ENCODE measurements at places on chromosomes 12 and 14.

- no peak for DNase-seq
These were observed 439.1 kb downstream of the FOXG1 start for GRCh38 chr14:29205658-29206057.

GRCh38 chr12:98410356-98410755, 105.0 kb upstream of the TMPO start:
- DNase-seq, result no peak

GRCh38 chr12:13116259-13116658, 12.8 kb upstream of the GSG1 start:
- no peak for DNase-seq

- DNase-seq, result no peak
These were observed 23.2 kb upstream of the ATP5MC2 start for GRCh38 chr12:53698948-53699677.

DNA sequence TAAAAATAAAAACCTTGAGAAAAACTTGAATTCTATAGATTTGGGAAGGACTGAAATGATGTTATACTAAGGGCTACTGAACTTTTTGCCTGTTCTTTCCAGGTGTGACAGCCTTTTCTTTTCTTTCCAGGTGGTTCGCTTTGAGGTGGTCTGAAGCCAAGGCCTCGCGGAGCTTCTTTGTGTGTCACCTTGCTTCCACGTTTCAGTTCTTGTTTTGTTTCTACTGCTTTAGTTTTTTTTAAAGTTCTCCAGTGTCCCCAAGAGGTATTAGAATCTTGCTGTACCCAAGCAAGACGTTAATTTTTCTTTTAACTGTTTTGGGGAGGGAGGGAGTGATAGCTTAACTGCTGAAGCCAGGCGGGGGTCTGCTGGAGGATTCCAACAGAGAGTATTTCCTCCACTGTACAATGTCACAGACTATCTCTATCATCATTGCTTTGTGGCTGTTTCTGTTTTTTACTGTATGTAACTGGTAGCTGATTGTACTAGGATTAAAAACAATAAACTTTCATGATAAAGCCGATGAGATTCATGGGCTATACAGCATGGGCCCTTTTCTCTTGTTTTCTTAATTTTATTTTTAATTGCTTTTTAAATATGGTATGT, 40.2 kb downstream of the PROX2 start:
- DNase-seq, result no peak

DNA sequence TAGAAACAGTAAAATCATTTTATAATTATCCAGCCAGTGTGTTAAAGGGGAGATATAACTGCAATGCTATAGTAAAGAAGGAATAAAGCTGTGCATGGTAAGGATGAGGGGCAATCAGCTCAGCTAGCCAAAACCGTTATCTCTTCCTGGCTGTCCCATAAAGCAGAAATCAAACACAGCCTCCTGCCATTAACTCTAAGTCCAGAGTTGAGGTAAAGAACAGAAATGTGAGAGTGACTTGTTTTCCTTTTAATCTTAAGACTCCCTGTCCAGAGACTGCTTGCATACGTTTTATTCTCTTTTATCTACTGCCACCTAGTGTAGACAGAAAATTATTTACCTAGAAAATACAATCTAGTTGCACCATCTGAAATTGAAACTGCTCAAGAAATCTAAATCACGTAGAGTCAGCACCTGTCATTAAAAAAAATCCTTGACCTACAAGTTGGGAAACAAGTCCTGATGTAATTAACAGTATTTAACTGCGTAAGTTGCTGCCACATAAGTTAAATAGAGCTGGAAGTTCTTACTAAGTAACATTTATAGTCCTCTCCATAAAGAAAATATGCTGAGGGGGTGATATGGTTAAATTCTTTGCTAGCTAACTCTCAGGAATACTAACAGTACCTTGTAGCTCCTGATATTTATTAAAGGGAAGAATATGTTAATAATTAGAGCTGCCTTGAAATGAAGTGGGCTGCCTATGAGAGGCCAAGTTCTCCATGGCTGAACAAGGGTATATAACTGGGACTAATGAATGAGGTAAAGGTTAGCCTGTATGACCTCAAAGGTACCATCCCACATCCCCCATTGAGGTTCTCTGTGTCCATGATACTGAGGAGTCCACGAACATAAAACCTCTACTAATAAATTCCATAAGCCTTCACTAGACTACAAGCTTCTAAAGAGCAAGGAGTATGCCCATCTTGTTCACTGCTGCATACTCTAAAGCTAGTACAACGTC, 62.7 kb downstream of the GALNT4 start:
- DNase-seq, result no peak

GRCh38 chr14:48963231-48963790, 622.9 kb downstream of the RPS29 start:
- no peak for DNase-seq

DNA sequence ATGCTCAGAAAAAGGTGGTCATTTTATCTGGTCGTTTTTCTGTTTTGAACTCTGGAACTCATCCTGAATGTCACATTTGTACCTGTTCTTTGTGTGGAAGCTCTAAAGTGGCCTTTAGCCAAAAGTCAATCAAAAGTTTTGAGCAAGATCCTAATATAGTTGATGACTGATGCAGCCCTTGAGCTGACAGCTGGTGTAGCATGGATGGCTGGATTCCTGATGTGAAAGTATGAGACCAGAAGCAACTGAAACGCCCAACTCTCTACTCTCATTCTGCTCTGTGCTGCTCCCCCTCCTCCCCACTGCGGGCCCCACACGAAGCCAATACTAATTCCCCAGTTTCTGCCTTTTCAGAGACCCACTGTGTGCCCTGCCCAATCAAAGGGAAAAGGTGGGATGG, 10.3 kb upstream of the MYH7 start:
- no peak for DNase-seq

DNA sequence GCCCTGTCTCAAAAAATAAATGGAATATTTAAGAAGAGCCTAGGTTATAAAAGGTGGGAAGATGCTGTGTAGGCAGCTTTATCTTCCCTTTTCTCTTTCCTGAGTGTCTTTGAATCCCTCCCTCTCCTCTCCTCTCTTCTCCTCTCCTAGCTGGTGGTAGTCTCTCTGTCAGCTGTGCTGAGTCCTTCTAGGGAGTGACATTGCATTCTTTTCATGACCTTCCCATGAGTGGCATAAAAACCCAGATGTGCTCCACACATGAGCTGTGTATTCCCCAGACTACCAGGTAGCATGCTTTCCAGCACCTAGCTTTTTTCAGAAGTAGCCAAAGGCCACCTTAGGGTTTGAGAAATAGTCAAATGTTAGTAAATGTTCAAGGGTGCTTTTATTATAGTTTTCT, 23.6 kb downstream of the SAMD4A start:
- no peak for DNase-seq

DNA sequence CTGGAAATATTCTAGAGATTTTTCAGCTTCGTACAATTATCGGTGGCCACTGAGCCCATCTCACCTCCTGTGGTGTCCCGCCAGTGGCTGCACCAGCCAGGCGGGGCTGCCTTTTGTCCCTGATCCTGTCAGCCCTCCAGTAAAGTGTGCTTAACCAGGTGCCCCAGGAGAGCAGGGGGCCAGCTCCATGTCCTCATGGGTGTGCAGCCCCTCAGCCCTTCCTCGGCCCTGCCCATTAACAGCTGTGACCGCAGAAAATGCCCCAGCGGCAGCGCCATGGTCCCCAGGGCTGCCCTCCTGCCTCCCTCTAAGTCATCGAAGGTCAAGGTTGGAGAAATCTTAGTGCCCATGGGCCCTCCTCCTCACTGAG, 188.5 kb downstream of the ZFP36L1 start:
- DNase-seq, result no peak

DNA sequence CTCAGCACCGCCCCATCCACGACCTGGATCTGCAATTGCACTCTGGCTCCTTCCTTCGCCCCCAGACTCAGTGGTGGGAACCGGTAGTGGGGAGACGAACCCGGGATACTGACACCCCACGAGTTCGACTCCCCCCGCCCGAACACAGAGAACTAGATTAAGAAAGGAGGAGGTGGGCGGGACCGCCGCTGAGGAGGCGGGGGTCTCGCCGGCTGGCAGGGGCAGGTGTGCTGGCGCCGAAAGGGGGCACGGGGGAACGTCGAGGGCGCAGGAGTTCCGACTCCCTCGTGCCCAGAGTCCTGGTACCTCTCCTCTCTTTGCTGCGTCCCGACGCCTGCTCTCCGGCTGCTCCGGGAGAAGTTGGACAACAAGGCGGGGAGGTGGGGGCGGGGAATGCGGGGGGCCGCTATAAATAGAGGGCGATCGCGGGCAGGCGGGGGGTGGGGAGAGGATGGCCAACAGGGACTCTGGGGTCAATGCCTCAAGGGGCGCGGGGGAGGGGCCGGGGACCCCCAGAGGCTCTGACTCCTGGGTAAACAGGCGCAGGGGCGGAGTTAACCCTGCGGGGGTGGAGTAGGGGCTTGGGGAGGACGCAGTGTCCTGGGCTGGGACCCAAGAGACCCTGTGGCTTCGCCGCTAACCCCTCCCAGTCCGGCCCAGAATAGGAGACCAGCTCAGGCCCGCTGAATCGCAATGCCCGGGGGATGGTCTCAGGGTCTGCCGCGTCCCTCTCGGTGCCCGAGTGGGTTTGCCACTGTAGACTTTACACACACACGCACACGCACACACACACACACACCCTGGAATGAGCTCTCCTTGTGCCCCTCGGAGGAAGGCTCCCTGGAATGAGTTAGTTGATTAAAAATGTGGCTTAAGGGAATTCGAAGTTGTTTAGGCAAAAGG, 761 bp upstream of the NDRG2 start:
- no peak for DNase-seq

DNA sequence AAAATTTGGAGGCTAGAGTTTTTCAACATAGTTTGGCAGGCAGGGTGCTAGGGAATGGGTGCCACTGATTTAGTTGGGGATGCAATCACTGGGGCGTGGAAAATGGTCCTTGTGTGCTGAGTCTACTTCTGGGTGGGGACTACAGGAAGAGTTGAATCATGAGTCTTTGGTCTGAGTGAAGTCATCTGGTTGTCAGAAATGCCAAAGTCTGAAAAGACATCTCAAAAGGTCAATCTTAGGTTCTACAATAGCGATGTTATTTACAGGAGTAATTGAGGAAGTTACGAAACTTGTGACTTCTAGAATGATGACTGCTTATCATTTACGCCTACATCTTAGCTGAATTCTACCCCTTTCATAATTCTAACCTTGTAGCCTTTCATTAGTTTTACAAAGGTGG, 209.1 kb downstream of the NUBPL start:
- no peak for DNase-seq

- no peak for DNase-seq
These were observed 34.6 kb upstream of the NFKBIA start for GRCh38 chr14:35438910-35439713.

GRCh38 chr14:81122326-81122725, 98.4 kb downstream of the GTF2A1 start:
- DNase-seq, result no peak

DNA sequence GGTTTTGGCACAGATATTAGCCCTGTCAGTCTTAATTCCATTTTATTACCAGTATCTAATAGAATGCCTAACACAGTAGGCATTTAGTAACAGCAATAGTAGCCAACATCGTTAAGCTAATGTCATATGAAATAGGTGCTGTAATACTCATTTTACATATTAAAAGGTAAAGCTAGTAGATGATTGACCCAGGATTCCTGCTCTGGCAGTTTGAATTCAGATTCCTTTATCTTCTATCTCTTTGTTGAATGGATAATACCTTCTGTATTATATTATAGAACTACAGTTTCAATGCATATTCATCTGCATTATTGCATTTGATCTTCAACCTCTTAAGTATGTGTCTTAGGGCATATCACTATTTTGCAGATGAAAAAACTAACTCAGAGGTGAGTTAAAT, 2.9 kb downstream of the ATL1 start:
- no peak for DNase-seq

- no peak for DNase-seq
These were observed 42.2 kb upstream of the APPL2 start for GRCh38 chr12:105278043-105278697.

DNA sequence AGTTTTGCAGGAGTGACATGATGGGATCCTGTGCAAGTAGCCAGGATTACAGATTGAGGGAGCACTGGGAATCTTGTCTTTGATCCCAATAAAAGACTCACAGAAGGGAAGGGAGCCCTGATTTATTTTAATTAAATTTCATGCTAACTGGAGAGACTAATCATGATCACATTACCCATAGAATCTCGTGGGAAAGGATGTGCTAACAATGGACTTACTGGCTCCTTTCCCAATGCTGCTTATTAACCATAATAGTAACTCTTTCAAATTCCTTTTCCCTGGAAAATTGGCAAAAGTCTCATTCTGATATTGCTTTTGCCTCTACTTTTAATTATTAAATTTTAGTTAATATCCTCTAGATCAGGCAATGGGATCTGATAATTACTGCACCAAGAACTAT, 174.8 kb upstream of the AVPR1A start:
- DNase-seq, result no peak

DNA sequence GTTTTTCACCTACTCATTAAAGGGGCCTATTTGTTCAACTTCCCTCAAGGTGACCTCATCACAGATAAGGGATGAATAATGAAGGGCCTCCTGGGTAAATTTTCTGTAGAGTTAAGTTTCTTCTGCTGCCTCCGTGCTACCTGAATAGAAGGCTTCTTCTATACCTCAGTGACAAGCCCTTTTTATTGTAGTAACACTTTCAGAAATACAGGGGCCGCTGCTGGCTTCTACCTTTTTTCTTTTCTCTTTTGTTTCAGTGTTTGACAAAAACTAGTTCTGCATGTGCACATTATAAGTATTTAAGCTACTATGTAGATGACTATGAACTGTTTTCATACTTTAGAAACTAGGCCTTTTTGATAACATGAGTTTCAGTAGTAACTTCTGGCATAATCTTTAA, 207.0 kb downstream of the NAV3 start:
- DNase-seq, result no peak

- DNase-seq, result no peak
These were observed 9.2 kb downstream of the NDUFA12 start for GRCh38 chr12:94994312-94994711.

DNA sequence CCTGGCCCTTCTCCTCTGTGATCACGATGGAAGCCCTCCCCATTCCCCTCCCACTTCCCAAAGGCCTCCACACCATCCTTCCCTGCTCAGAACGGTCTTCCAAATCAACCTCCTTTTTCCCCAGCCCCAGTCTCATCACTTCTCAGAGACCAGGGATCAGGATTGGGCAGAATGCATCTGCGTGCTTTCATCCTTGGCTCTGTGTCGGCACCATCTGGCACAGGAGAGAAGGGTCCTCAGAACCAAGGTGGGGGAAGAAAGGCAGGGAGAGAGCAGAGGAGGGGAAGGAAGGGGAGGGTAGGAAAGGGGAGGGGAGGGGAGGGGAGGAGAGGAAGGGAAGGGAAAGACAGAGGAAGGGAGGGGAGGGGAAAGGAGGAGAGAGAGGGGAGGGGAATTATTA, 52.4 kb upstream of the FICD start:
- DNase-seq, result no peak

DNA sequence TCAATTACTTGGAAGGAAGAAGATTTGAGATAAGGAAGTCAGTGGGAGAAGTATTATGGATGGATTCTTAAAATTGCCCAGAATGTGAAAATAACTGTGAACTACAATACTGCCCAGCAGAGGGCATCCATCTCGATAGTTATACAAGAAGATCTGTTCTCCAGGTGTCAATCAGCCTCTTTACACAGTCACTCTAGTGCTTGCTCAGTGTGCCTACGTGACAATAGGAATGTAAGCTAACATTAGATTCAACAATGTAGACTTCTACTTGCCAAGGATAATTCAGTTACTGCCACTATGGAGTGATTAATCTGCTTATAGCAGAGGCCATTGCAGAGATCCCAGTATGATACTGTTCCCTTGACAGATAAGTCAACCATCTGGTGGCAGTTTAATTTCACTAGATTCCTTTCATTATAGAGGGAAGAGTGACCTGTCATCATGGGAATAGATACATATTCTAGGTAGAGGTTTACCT, 10.6 kb upstream of the MAP4K5 start:
- no peak for DNase-seq

GRCh38 chr14:23704890-23705289, 68.7 kb downstream of the DHRS2 start:
- DNase-seq, result no peak

- DNase-seq, result no peak
These were observed 22.4 kb downstream of the XRCC3 start for GRCh38 chr14:103692871-103693270.
